ENCODE measurements at places on chromosomes 2 and 18. TPM values are rescaled to one million over a fixed set of nuclear protein-coding genes. Genes with fewer than 3 reads are reported as not detected.

- no peak for DNase-seq
- H3K36me3 ChIP-seq = no peaks in the 10 kb centered on the region
- H3K4me3 ChIP-seq = no peak overlapping the region
- no peaks in the 10 kb centered on the region for H3K27me3 ChIP-seq
- no peak overlapping the region for H3K27ac ChIP-seq
Measured at GRCh38 chr2:54366487-54367280, 89.4 kb upstream of the SPTBN1 start.

DNA sequence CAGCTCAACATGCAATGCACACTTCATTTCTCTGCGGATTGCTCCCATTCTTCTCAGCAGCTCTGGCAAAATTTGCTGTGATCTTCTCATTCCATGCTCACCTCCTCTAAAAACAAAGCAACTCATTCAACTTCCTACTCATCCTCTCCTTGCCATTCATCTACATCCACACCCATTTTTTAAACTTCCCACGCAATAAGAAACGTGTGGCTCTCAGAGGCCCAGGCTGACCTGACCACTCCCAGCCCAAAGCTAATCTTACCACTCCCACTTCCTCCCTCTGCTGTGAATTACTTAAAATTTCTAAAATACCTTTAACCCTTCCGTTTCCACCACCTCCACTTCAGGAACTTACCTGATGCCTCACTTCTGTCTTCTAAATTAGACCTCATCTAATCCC is 15.2 kb downstream of the ABCB11 start:
- no peaks in the 10 kb centered on the region for H3K27me3 ChIP-seq
- H3K4me1 ChIP-seq = no peaks in the 10 kb centered on the region
- DNase-seq = no peak
- no peak overlapping the region for H3K4me3 ChIP-seq
- H3K27ac ChIP-seq = no peak overlapping the region

GTF2A1L gene
- total RNA-seq = 0.68 TPM

DNA sequence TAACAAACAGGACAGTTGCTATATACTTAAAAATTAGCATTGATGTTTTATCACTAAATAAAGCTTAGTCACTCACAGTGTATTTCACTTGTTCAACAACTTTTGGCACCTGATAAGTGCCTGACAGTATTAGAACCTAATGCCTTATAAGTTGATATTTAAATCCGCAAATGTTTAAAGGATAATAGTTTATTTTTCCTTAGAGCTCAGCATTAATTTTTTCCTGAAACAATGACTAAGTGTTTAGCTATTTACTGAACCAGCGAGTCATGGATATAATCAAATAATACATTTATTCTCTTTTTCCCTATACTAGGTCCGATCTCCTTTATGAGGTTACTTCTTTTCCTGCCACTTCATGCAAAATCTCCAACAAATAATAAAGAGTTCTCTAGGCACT is 146.0 kb upstream of the PGAP1 start:
- DNase-seq = no peak
- H3K4me1 ChIP-seq = no peaks in the 10 kb centered on the region
- H3K36me3 ChIP-seq = no peaks in the 10 kb centered on the region
- H3K4me3 ChIP-seq = no peak overlapping the region
- no peak overlapping the region for H3K27ac ChIP-seq
- H3K27me3 ChIP-seq = no peaks in the 10 kb centered on the region

CNDP1 gene
- total RNA-seq = not detected

GRCh38 chr2:176931588-176932563 is 280.7 kb upstream of the HNRNPA3 start:
- H3K4me3 ChIP-seq = no peak overlapping the region
- no peak overlapping the region for H3K27ac ChIP-seq
- no peaks in the 10 kb centered on the region for H3K36me3 ChIP-seq
- H3K27me3 ChIP-seq = no peaks in the 10 kb centered on the region

- H3K36me3 ChIP-seq = no peaks in the 10 kb centered on the region
- no peak for DNase-seq
- H3K4me3 ChIP-seq = no peak overlapping the region
- H3K27me3 ChIP-seq = no peaks in the 10 kb centered on the region
- no peaks in the 10 kb centered on the region for H3K4me1 ChIP-seq
- no peak overlapping the region for H3K27ac ChIP-seq
Measured at GRCh38 chr2:26875065-26875634, 27.2 kb downstream of the DPYSL5 start.

DNA sequence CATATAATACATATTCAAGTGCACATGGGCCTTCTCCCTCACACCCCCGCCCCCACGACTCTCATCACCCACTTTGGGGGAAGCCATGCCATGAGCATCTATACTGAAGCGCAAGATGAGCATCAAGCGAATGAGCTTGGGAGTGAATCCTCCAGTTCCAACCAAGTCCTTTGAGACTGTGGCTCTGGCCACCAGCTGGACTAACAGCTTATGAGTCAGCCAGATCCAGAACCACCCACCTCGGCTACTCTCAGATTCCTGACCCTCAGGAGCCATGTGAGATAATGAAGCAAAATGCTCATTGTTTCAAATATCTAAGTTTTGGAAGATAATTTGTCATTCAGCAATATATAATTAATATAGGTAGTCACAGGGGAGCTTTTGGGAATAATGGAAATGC is 22.2 kb upstream of the IL1RL1 start:
- no peak overlapping the region for H3K27ac ChIP-seq
- no peaks in the 10 kb centered on the region for H3K36me3 ChIP-seq
- no peak for DNase-seq
- H3K27me3 ChIP-seq = no peaks in the 10 kb centered on the region
- H3K4me1 ChIP-seq = no peaks in the 10 kb centered on the region

- no peak for DNase-seq
- H3K4me3 ChIP-seq = no peak overlapping the region
- H3K4me1 ChIP-seq = no peaks in the 10 kb centered on the region
- no peaks in the 10 kb centered on the region for H3K27me3 ChIP-seq
- no peak overlapping the region for H3K27ac ChIP-seq
Measured at GRCh38 chr18:27497246-27497645, 312.1 kb upstream of the CHST9 start.

DNA sequence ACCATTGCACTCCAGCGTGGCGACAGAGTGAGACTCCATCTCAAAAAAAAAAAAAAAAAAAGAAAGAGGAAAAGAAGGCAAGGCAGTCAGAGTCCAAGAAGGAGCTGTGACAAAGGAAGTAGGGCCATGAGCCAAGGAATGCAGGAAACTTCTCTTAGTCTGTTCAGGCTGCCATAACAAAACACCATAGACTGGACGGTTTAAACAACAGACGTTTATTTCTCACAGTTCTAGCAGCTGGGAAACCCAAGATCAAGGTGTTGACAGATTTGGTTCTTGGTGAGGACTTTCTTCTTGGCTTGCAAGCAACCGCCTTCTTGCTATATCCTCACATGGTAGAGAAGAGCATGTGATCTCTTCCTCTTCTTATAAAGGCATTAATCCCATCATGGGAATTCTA is 13.1 kb upstream of the SUMO1 start:
- H3K4me3 ChIP-seq = no peak overlapping the region
- H3K27me3 ChIP-seq = no peaks in the 10 kb centered on the region
- H3K36me3 ChIP-seq = no peaks in the 10 kb centered on the region
- H3K4me1 ChIP-seq = no peaks in the 10 kb centered on the region

UGT1A10 gene
- not detected for total RNA-seq

- no peaks in the 10 kb centered on the region for H3K36me3 ChIP-seq
- no peak for DNase-seq
- no peaks in the 10 kb centered on the region for H3K27me3 ChIP-seq
- no peak overlapping the region for H3K4me3 ChIP-seq
Measured at GRCh38 chr2:159226059-159226461, 60.4 kb downstream of the WDSUB1 start.

DNA sequence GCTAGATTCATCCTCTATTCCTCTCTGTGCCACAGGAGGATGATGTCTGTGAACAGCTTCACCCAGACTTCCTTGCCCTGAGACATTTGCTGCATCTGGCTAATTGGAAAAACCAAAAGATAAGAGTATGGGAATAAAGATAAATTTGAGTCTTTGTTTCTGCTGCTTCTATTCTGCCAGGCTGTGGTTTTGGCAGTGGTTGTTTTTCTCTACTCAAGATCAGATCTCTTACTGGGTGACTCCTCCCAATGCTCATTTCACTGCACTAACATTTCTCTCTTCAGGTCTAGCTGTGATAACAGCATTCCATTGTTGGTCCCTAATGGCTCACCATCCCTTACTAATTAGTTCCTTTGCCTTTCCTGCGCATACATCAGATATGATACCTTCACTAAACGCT is 89.5 kb downstream of the CALCRL start:
- no peaks in the 10 kb centered on the region for H3K36me3 ChIP-seq
- H3K4me3 ChIP-seq = no peak overlapping the region
- H3K4me1 ChIP-seq = no peaks in the 10 kb centered on the region
- H3K27ac ChIP-seq = no peak overlapping the region
- no peaks in the 10 kb centered on the region for H3K27me3 ChIP-seq

DNA sequence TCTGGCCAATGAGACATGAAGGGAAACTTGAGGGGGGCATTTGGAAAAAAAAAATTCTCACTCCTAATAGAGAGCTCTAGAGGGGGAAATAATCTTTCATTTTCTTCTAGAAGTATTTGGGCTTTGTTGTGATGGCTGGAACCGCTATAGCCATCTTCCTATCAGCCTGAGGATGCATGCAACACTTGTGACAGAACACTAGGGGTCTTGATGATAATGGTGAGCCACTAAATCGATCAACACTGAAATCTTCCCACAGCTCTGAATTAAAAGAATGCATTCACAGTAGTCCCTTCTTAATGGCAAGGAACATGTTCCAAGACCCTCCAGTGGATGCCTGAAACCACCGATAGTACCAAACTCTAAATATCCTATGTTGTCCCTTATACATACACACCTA is 325.3 kb downstream of the LNPK start:
- H3K27ac ChIP-seq = no peak overlapping the region
- H3K27me3 ChIP-seq = no peaks in the 10 kb centered on the region
- no peaks in the 10 kb centered on the region for H3K4me1 ChIP-seq
- no peak for DNase-seq

ZNF512 gene
- 55.6 TPM for total RNA-seq

GRCh38 chr18:48589797-48590519 is 51.1 kb downstream of the CTIF start:
- no peak overlapping the region for H3K4me3 ChIP-seq
- no peaks in the 10 kb centered on the region for H3K27me3 ChIP-seq
- no peaks in the 10 kb centered on the region for H3K4me1 ChIP-seq

HOXD1 gene
- total RNA-seq = 6.1 TPM

PKP4 gene
- 57.9 TPM for total RNA-seq

GRCh38 chr2:33419581-33420200 is 56.8 kb upstream of the RASGRP3 start:
- H3K36me3 ChIP-seq = no peaks in the 10 kb centered on the region
- no peaks in the 10 kb centered on the region for H3K27me3 ChIP-seq
- no peak overlapping the region for H3K4me3 ChIP-seq
- DNase-seq = no peak
- no peak overlapping the region for H3K27ac ChIP-seq

GRCh38 chr2:101517758-101518271 is 42.9 kb upstream of the RFX8 start:
- H3K27me3 ChIP-seq = no peaks in the 10 kb centered on the region
- no peak overlapping the region for H3K4me3 ChIP-seq
- H3K27ac ChIP-seq = no peak overlapping the region
- no peak for DNase-seq
- H3K4me1 ChIP-seq = no peaks in the 10 kb centered on the region
- no peaks in the 10 kb centered on the region for H3K36me3 ChIP-seq

DNA sequence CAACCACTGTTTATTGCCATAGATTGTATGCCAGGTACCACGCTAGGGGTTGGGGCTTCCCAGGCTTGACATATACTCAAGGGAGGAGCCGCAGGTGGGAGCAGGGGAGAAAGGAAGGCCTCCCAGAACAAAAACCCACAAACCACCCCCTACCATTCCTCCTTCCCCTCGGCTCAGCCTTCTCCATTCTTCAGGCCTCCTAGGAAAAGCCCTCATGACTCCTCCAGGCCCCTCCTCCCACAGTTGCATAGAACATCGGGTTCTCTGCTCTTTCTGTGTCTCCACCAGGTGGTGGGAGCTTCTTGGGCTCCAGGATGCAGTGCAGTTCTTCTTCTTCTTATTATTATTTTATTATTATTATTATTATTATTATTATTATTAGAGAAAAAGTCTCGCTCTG is 80.3 kb downstream of the ZFP36L2 start:
- no peaks in the 10 kb centered on the region for H3K36me3 ChIP-seq
- no peak for DNase-seq

RAB12 gene
- 39.0 TPM for total RNA-seq

SERPINB4 gene
- total RNA-seq = 1.1 TPM

IGFBP5 gene
- 319 TPM for total RNA-seq

- no peak for DNase-seq
- H3K36me3 ChIP-seq = no peaks in the 10 kb centered on the region
- H3K4me1 ChIP-seq = no peaks in the 10 kb centered on the region
- no peak overlapping the region for H3K27ac ChIP-seq
- H3K27me3 ChIP-seq = no peaks in the 10 kb centered on the region
- H3K4me3 ChIP-seq = no peak overlapping the region
Measured at GRCh38 chr2:223264541-223265193, 212.7 kb downstream of the KCNE4 start.

APLF gene
- total RNA-seq = 10.2 TPM

XRCC5 gene
- total RNA-seq = 116 TPM

DNA sequence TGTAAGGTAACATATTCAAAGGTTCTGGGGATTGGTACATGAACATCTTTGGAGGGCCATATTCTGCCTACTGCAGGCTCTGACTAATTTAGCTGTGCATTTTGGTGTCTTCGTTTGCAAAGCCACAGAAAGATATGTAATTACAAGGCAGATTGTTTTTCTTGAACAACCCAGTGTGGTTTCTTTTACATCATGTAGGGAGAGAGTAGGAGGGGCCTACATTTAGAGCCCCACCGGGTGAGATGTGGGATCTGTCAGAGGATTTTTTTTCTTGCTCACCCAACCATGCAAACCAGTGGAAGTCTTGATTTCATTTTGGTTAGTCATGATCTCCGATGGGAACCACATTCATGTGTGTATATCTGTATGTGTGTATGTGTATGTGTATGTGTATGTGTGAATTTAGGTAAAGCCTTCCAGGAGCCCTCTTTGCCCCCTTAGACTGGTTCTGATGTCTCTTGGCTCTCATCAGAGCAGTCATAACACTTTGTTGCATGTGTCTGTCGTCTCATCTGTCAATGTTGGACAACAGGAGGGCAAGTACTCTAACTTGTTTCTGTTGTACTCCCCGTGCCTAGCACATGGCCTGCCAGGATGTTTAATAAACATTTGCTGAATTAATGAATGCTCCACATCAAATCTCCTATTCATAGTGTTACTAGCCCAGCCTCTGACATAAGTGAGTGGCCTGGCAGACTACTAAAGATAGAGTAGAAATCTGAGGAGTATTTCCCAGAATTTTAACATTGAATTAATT is 239.9 kb downstream of the MTX2 start:
- no peaks in the 10 kb centered on the region for H3K36me3 ChIP-seq
- no peak for DNase-seq
- H3K27me3 ChIP-seq = peaks cover 8% of the 10 kb centered on the region
- no peaks in the 10 kb centered on the region for H3K4me1 ChIP-seq

ABHD1 gene
- 7.0 TPM for total RNA-seq

GRCh38 chr18:48819781-48820482 is 130.8 kb downstream of the SMAD7 start:
- H3K27me3 ChIP-seq = no peaks in the 10 kb centered on the region
- H3K4me3 ChIP-seq = no peak overlapping the region
- DNase-seq = no peak

Data from prostate gland (tissue), 2 donors.